ENCODE measurements at places on chromosomes 12 and 14.

DNA sequence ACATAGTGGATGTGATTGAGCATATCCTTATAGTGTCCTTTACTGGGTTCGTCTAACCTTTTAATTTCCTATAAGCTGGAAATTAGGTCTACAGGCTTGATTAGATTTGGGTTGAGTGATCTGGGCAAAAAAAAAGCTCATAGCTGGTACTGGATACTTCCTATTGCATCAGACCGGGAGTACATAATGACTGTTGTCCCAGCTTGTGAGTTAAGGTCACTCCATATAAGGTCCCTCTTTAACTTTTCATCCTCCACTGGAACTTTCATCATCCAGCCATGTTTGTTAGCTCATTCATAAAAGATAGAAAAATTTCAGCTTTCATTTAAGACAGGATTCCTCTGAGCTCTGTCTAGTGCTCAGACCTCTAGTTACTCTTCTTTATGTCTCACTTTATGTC, 80.8 kb downstream of the C14orf132 start:
- no peak for ATAC-seq

- ATAC-seq, result peak; percentile 39
Observed at GRCh38 chr12:56839915-56840325, 76.8 kb downstream of the HSD17B6 start.

DNA sequence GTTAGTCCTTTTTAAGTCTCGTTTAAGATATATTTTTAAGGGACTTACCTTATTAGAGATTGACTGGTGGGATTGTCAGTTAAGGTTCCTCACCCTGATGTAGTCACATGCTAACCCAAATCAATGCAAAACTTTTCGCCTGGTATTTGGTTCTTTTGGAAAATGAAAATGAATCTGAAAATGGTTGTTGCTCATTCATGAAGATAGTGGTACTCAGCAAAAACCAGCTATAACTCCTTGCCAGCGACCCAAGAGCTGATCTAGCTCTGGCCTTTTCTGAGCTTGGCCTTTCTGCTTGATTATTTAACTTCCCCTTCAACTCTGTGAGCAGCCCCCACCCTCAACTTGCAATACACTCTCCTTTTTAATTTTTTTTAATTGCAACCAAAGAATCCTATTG, 85.0 kb upstream of the GTF2A1 start:
- no peak for ATAC-seq

DNA sequence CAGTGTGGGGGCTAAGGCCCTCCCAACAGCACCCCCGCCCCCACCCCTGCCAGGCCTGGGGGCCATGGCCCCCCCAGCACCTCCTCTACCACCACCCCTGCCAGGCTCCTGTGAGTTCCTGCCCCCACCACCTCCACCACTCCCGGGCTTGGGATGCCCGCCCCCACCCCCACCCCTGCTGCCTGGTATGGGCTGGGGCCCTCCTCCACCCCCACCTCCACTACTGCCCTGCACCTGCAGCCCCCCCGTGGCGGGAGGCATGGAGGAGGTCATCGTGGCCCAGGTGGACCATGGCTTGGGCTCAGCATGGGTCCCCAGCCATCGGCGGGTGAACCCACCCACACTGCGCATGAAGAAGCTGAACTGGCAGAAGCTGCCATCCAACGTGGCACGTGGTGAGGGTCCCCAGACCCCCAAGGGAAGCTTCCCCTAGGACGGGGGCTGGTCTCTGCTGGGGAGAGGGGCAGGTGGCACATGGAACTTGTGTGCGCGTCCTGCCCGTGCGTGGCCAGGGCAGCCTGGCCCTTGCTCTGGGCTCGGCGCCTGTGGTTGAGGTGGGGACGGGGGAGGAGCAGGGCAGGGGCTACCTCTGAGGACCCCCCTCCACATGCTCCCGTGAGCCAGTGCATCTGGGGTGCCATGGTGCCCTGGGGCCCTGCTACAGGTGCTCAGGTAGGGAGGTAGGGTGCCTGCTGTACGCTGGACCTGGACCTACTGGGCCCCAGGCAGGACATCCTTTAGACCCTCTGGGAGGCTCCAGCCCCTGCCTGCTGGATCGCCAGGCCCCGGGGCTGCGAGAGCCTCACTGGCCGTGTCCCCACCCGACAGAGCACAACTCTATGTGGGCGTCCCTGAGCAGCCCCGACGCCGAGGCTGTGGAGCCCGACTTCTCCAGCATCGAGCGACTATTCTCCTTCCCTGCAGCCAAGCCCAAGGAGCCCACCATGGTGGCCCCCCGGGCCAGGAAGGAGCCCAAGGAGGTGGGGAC, 16.1 kb upstream of the ADSS1 start:
- peak; percentile 15 for ATAC-seq

- ATAC-seq, result no peak
Observed at GRCh38 chr12:64595863-64596793, 14.2 kb upstream of the RASSF3 start.

- ATAC-seq, result no peak
Observed at GRCh38 chr12:119415714-119416113, 81.2 kb downstream of the CCDC60 start.

GRCh38 chr12:80032946-80033345, 66.4 kb upstream of the OTOGL start:
- ATAC-seq, result peak; percentile 49

DNA sequence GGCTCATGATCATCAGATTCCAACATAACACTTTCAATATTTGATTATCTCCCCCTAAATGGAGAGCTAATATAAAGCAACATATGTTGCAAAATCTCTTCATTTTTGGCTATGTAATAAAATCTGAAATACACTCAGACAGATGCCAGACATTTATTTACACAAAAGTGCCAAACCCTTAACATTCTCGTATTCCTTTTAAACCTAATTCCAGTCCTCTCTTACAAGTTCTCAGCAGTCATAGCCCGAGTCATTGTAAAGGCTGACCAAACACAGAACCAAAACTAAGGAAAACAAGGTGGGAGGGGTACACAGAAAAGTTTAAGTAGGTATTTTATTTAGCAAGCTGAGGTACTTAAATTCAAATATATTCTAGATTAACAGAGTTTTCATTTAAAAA, 81.4 kb downstream of the LRP6 start:
- no peak for ATAC-seq

- ATAC-seq, result no peak
Observed at GRCh38 chr12:75651342-75651695, 139.9 kb upstream of the KRR1 start.

GRCh38 chr12:38890102-38890855, 15.1 kb downstream of the CPNE8 start:
- no peak for ATAC-seq

DNA sequence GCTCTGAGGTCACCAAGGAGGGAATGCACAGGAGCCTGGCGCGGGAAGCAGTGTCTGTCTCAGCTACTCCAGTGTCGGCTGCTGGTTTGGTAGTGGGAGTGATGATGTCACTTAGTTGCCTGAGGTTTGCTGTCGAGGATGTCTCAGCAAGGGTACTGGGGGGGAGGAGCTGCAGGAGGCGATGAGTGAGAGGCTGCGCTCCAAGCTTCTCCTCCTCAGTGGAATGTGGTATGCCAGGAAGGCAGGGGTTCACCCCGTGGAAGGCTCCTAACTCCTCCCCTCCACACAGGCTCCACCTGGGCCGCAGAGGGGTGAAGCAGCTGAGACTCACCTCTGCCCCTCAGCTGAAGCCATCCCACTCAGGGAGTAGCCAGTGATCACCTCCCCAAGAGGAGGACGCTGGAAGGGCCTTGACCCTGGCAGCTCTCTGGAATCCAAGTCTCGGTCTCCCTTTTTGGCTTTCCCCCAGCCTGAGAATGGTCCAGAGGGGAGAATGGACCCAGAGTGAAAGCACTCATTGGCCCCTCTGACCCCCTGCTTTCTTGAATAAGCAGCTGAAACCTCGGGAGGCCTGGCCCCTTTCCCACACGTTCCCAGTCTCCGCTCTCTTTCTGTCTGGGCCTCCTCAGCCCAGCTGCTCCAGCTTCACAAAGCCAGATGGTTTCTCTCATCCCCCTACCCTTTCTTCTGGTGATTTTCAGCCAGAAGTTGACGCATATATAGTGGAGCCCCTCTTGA, 178.9 kb upstream of the FKBP4 start:
- no peak for ATAC-seq

DNA sequence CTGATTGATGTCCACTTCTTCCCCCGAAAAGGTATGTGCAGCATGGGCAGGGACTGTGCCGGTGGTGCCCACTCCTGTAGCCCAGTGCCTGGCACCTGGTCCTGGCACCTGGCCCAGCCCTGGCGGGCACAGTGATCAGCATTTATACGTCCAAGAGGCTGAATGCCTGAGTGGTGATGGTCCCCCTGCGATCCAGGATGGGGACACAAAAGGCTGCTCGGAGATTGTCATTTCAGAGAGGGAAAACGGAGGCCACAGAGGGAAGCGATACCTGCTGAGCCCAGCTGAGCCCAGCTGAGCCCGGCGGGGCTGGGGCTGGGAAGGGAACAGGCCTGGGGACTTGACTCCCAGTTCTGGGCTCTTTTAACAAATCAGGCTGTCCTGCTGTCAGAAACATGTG, 55.8 kb downstream of the PRIMA1 start:
- ATAC-seq, result no peak

DNA sequence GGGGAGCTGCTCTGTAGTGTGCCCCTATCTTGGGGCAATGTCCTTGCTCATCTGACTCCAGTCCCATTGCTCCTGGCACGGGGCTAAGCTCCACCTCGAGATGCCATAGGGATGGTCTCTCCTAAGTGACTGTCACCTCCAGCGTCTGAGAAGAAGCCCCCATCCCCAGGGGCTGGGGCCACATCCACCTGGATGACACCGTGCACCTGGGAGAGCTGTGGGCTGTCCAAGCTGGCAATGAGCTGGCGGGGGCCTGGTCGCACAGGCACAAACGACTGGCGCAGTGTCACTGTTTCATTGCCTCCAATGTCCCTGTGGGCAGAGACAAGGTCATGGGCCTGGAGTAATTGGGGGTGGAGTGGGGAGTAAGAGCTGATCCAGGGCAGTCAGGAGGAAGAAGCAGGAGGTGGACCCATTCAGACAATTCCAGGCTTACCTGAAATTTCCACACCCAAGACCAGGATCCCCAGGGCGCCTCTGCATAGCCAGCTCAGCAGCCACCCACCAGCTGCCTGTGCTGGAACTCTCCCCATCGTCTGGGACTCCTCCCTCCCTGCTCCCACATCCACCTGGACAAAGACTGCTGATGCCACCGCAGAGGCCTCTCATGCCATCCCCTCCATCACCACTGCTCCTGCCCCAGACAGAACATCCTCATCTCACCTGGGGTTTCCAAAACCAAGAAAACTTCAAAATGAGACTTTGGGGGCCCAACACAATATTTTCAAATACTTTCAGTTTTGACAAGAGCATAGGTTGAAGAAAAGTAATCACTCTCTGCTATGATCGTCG, 7.0 kb upstream of the TINF2 start:
- no peak for ATAC-seq

GRCh38 chr12:62372134-62372533, 94.5 kb upstream of the MON2 start:
- ATAC-seq, result peak; percentile 64

DNA sequence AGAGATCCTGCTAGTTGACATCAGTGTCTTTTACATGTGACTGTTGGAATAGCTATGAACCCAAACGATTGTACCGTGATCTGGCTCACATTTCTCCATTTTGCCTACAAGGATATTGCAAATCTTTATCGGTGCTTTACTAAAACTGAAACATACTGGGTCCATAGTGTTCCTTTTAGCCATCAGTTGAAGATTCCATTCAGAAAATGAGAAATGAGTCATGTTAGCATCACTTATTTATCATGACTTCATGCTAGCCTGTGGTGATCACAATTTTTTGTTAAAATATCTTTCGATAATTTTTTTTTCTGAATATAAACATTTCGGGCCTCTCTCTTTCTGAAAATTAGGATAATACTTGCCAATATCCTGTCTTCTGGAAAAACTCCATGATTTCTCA, 210.3 kb downstream of the EGLN3 start:
- ATAC-seq, result no peak

GRCh38 chr12:129870796-129871195, 33.0 kb downstream of the TMEM132D start:
- no peak for ATAC-seq

DNA sequence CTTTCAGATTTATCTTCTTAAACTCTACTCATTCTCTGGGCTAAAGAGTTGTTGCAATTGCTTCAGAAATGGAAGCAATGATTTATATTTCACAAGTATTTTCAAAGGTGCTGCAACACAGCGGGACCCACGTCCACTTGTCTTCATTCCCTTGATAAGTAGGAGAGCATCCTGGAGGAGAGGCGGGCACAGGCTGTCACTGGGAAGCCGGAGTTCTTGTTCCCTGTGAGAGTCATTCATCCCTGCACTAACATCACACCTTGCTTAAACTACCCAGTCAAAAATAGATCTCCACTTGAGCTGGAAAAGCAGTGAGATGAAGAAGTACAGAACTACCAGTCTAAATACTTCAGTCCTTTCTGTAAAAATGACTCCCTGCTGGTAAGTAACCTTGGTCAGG, 160.5 kb upstream of the RASSF8 start:
- no peak for ATAC-seq

Measured in SK-N-SH treated with all-trans-retinoic acid at 6 μM for 48 hours (cell line).